Stimulated activated CD8-positive, alpha-beta memory T cell treated with anti-CD3 and anti-CD28 coated beads, Interleukin-4, amount 100 ng/mL, for 1 hour (primary cell): ENCODE measurements at places on chromosomes 6 and 20.

GRCh38 chr6:126821706-126822105 lies 296.8 kb upstream of the RSPO3 start:
- no peak for DNase-seq

GRCh38 chr6:108948181-108948661 lies 100.0 kb downstream of the ARMC2 start:
- DNase-seq = no peak

DNA sequence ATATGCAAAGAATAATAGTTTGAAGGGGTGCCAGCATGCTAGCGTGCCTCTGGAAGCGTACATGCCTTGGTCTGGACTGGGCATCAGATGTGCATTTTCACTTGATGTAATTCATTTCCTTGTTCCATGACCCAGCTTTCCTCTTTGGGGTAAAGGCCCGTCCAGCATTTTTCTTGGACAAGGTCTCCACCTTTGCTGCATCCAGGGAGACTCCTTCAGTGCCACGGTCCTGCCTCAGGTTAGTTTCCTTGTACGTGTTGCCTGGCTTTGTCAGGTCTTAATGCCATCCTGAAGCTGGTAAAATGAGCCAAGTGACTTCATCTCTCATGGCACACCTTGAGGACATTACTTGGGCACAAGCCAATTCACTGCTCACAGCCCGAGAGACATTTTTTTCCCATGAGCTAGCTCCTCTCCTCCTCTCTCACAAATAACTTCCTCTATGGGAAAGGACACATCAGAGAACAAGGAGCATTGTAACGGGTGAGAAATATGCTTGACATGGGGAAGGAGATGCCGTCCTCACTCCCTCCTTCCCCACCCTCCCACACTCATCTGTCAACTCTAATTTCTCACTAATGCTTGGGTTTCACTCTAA lies 23.9 kb downstream of the EDN1 start:
- DNase-seq = no peak

DNA sequence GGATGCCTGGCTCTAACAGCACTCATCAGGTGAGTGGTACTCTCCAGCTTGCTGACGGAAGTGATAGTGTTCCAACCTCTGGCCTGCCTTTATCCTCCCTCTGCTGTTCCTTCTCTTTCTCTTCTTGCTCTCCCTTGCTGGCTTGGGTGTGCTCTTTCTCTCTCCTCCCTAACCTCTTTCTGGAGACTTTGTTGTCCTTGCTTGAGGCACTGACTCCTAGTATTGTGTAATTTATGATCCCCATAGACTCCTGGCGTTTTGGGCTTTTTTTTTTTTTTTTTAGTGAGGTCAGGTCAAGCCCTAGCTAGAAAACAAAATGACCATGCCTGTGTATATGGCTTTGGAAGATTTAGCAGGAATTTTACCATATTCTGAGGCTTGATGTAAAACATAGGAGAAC lies 84.7 kb upstream of the MRAP2 start:
- no peak for DNase-seq

GRCh38 chr6:159099961-159100360 lies 55.2 kb upstream of the TAGAP start:
- no peak for DNase-seq

- no peak for DNase-seq
These were observed 14.9 kb upstream of the RFPL4B start for GRCh38 chr6:112332274-112332673.

GRCh38 chr20:51574248-51575033 lies 31.9 kb upstream of the NFATC2 start:
- no peak for DNase-seq
